Midbrain (tissue), 1 donor: ENCODE measurements at places on chromosomes 16 and 17.

- no peak for DNase-seq
These were observed 50.7 kb upstream of the RPL38 start for GRCh38 chr17:74152591-74153455.

GRCh38 chr17:50946891-50947781 is 81.0 kb upstream of the TOB1 start:
- DNase-seq: no peak

DNA sequence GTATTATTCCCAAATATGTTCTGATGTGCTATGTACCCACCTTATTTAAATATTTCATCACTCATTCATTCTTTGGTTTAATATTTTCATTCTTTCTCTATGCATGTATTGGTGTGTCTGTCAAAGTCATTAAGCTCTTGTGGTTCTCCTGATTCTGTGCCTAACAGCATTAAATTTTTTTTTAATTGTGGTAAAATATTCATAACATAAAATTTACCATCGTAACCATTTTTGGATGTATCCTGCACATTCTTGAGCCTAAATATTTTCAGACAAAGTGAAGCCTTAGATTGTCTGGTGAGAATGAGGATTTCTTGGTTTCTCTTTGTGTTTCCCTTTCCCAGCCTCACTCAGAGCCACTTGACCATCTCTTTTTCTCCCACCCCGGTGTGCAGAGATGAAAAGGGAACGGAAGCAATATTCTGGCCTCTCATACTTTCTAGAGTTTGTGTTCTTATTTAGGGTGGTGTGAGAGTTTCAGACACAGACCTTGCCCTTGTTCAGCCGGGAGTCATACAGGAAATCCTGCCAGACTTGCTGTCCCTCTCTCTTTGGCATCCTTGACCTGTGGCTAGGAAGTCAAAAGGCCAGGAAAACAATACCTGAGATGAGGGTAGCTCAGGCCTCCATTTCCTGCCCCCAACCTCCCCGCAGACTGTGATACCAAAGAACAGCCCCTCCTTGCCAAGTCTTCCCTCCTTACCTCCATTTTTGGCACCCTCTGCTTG is 4.9 kb downstream of the CCL5 start:
- no peak for DNase-seq

- no peak for DNase-seq
These were observed 86.2 kb downstream of the TOX3 start for GRCh38 chr16:52460639-52461178.

- no peak for DNase-seq
These were observed 3.6 kb downstream of the PKMYT1 start for GRCh38 chr16:2976673-2977072.

DNA sequence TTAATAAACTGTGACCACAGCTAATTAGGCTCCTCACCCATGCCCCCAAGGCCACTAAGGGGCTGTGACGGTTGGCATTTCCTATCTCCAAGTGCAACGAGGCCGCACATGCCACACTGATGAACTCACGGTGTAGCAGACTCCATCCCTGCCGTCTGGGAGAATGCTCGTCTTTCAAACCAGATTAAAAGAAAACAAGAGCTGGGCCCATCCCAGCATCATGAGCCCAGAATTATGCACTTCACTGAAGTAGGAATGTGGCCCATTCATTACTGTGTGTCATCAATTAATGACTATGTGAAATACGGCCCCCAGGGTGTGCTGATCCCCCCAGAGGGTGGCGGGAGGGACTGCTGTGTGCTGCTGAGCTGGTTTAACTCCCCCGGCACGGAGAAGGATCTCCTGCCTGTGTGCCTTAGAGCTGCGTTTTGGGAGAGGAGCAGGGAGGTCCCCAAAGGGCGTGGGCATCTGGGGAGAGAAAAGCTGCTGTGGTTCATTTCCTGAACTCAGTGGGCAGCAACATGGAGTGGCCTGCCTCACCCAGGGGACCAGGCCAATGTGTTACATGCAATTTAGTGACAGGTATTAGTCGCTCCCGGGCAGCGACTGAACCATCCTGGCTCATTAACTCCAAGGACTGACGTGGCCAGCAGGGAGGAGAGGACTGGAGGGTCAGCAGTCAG is 194.5 kb downstream of the FOXL1 start:
- no peak for DNase-seq
